ENCODE measurements at places on chromosomes 6 and 20.
A peak's percentile ranks its signal among the peaks of the same experiment; 100 is the strongest.

GRCh38 chr6:81309811-81310210 lies 442.7 kb downstream of the TENT5A start:
- DNase-seq, result no peak

GRCh38 chr6:131736003-131736596 lies 25.3 kb upstream of the CTAGE9 start:
- no peak for DNase-seq

DNA sequence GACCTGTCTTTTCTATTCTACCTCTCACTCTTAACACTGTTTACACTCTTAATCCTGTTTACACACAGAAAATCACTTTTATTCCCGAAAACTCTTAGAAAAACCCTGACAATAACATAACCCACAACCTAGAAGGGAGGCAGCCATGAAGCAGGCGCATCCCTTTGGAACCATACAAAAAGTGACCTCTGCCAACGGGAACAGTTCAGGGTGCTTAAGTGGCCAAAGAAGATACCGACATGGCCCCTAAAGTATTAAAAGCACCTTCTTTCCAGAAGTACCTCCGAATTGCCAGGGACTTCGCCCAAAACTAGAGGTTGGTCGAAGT lies 490 bp downstream of the MMUT start:
- DNase-seq, result no peak

GRCh38 chr20:19720991-19721390 lies 37.1 kb upstream of the RIN2 start:
- no peak for DNase-seq

GRCh38 chr20:34824806-34825529 lies 483 bp downstream of the NCOA6 start:
- DNase-seq, result peak; percentile 19

- DNase-seq, result peak; percentile 38
Measured at GRCh38 chr6:27213544-27214125, 33.9 kb upstream of the PRSS16 start.

GRCh38 chr6:127185437-127185995 lies 67.0 kb downstream of the RSPO3 start:
- DNase-seq, result no peak

GRCh38 chr6:44960898-44961297 lies 367.2 kb upstream of the RUNX2 start:
- no peak for DNase-seq

DNA sequence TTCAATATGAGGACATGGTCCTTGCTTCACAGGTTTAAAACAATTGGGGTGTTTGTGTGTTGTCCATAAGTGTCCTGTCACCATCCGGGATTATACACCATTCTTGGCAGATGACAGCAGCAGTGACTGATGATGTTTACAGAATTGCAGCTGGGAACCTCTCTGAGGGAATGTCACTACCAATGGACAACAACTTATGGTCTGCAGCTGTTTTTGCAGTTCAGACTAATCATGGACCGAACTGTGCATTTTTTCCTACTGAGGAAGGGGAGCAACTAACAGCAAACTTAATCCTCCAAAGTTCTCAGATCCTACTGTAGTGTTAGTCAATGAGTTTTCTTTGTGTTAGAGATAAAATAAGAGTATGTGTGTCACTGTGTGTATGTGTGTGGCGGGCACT lies 26.0 kb downstream of the FAM229B start:
- no peak for DNase-seq

DNA sequence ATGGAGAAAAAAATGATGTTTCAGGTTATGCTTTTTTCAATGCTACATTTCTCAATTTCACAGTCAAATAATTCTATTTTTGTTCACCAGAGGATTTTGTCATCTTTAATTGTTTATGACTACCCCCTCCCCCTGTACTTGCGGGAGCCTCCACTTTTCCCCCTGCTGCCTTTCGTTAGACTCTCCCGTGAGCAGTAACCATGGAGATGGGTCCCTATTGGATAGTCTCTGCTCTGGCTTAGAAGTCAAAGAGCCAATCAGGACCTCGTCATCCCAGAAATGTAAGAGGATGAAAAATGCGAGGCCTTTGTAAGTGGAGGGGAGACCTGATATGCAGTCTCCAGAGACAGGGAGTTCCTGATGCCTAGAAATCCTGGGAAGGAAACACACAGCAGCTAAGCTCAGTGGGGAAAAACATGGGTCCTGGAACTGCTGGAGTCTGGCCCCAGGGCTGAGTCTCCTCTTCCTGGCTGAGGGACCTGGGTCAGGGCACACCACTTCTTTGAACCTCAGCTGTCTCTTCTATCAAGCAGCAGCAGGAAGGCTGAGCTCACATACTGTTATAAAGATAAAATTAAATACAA lies 298.7 kb downstream of the TSHZ2 start:
- DNase-seq, result no peak

DNA sequence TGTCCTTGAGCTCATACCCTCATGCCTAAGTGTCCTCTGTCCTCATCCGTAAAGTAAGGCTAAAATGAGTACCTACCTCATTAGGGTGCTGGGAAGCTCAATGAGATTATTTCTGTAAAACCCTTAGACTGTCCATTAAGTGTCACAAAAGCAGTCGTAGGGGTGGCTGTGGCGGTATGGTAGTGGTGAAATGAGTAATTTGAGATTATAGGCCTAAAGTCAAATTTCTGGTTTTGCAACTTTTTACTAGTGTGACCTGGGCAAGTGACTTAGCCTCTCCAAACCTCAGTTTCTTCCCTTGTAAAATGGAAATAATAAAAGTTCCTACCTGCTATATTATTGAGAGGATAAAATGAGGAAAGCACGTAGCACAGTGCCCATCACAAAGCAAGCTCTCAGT lies 148.2 kb upstream of the AKAP12 start:
- DNase-seq, result no peak
